ENCODE measurements at places on chromosomes 4 and X.

DNA sequence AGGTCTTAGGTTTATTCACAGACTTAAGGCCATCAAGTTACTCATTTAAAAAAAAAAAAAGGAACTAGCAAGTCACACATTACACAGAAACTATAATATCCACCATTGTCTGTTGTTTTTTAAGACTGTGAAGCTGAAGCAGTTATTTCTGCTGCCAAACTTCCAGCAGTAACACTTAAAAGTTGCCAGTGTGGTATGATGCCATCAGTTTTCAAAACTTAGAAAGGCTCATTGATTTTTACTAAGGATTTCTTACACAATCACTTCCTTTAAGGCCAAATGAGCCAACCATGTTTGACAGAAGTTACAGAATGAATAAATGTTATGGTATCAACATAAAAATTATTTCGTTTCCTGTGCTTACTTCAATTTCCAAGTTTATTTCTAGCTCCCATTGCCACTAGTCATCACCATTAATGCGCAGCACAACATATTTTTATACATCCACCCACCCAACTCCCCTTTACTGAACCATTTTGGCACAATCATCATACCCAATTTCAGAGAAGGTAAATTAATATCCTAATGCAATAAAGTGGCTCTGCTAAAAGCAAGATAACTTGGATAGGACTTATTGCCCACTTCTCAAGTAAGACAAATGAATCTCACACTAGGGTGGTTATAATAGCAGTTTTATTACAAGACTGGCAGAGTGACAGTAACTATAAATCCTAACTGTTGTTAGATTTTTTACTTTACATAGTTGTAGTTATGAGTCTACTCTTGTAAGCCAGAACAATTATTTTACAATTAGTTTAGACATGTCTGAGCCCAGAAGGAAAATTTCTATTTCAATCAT is 13.1 kb downstream of the PDGFC start:
- DNase-seq, result no peak

GRCh38 chrX:66766318-66766717 is 127.4 kb upstream of the EDA2R start:
- DNase-seq, result no peak

- no peak for DNase-seq
These were observed 11.9 kb downstream of the WDR17 start for GRCh38 chr4:176077561-176077960.

DNA sequence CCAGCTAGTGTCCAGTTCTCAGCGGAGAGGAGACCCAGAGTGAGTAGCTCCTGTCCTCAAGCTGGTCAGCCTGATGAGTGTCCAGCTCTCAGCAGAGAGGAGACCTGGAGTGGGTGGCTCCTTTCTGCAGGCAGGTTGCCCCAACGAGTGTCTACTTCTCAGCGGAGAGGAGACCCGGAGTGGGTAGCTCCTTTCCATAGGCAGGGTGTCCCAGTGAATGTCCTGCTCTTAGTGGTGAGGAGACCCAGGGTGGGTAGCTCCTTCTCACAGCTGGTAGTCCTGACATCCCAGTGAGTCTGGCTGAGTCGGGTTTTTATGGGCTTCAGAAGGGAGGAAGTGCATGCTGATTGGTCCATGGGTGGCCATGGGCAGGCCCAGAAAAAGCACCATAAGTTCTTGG is 55.7 kb upstream of the NUDT6 start:
- DNase-seq, result no peak

GRCh38 chrX:27439771-27440170 is 23.4 kb downstream of the PPP4R3C start:
- no peak for DNase-seq

GRCh38 chrX:70427365-70427764 is 4.3 kb downstream of the GDPD2 start:
- DNase-seq, result no peak

GRCh38 chr4:138788267-138788790 is 227.3 kb upstream of the NOCT start:
- DNase-seq, result no peak

GRCh38 chrX:134543288-134543687 is 83.3 kb downstream of the HPRT1 start:
- DNase-seq, result no peak

DNA sequence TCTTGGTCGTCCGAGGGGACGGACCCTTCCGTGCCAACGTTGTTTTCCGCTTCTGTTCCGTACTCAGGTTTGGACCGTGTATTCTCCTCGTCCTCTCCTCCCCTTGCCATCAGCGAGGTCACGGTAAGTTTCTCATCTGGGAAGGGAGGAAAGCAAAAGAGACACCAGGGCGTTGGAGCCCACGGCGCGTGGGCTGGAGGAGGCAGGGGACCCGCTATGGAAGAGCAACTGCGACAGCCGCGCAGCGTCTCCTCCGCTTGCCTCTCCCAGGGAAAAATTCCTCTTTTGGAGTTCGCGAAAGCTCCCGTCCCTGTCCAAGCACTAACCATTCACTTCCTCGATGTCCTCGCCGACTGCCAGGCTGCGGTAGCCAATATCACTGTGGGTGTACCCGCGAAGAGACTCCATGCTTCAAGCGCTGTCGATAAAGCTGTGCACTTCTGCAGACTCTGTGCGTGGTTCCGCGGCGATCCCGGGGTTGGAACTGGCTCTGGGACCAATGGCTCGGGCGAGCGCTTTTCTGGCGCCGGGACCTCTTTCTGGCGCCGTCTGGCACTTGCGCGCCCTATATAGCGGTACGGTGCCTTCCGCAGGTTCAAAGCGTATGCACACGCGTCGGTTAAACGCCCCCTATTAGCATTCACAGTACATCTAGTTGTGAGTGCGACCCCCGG is at the start of gene ESX1:
Gene ESX1, minus strand, starts transcription at position 492 of the 674 bp plus-strand sequence. Its CDS starts 84 bp downstream, at position 408.
- no peak for DNase-seq
